Stimulated activated CD4-positive, alpha-beta T cell treated with anti-CD3 and anti-CD28 coated beads, Interleukin-2, amount 100 ng/mL, for 4 hours (primary cell): ENCODE measurements at places on chromosomes 2 and 18.

DNA sequence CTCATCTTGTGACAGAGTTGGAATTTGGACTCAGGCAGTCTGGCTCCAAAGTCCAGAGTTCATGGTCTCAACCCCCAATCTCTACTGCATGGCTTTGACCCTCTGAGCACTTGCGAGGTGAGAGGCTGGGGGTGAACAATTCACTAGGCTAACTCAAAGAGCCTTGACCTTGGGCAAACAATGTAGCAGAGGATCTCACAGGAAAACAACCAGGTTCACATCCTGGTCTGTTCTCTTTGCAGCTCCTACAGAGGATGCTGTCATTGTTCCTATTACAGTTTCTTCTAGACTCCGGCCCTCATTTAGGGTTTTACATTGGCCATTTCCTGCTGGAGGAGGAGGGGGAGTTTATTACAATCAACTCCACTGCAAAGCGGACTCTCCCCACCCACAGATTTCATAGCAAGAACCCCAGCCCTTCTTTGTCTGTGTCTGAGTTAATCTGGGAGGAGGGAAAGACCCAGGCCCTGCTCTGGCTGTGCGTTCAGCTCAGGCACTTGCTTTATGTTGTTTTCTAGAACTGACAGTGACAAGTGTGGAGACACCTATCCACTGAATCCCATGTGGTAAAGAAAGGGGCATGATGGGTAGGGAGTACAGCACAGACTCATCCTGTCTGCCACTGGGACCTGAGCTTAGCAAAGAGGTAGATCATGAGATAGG lies 101.6 kb downstream of the LBH start:
- peak; percentile 46 for DNase-seq

DNA sequence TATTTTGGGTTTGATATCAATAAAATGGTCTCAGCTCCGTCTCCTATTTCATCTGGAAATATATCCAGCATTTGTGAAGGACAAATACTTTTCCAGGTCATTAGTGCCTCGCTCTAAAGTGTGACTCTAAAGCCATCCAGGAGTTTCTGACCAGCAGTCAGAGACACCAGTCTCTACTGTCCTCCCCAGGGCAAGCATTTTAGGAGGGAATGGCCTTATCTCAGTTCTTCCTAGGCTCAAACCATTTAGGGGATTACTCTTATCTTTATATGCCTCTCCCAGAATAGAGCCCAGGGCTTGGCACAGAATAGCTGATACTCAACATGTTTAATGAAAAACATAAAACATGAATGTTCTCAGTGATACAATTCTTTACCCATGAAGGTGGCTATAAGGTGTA lies 187.6 kb downstream of the NAPG start:
- DNase-seq = no peak

DNA sequence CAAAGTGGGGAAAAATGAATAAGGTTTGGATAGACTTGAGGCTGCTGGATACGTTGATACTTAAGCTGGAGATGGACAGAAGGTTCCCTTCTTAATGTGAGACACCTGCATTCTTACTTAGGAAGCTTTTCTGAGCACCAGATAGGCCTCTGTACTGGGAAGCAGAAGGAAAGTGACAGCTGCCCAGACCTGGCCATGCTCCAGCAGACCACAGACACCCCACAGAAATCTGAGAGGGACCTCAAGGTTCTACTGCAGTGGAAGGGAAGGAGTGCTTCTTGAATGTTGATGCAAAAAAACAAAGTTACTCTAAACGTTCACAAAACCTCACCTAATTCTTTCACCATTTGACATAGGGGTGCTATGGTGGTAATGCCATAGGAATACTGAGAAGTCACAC lies 642.1 kb upstream of the ID2 start:
- DNase-seq = no peak

DNA sequence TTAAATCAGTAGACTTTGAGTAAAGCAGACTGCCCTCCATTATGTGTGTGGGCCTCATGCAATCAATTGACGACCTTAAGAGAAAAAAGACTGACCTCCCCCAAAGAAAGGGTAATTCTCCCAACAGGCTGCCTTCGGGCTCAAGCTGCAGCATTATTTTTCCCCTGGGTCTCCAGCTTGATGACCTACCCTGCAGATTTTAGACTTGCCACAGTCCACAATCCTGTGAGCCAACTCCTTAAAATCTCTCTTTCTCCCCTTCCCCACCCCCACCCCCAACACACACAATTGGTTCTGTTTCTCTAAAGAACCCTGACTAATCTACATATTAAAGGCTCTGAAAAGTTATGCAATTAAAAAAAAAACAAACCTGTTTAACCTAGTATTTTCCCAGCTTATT lies 89.4 kb downstream of the RNF152 start:
- DNase-seq = no peak

- no peak for DNase-seq
These were observed 129.1 kb upstream of the LGALSL start for GRCh38 chr2:64324746-64325410.

GRCh38 chr2:64696636-64697035 lies 42.9 kb upstream of the SERTAD2 start:
- DNase-seq = no peak

GRCh38 chr2:240498958-240499260 lies 58.9 kb downstream of the ANKMY1 start:
- DNase-seq = no peak

DNA sequence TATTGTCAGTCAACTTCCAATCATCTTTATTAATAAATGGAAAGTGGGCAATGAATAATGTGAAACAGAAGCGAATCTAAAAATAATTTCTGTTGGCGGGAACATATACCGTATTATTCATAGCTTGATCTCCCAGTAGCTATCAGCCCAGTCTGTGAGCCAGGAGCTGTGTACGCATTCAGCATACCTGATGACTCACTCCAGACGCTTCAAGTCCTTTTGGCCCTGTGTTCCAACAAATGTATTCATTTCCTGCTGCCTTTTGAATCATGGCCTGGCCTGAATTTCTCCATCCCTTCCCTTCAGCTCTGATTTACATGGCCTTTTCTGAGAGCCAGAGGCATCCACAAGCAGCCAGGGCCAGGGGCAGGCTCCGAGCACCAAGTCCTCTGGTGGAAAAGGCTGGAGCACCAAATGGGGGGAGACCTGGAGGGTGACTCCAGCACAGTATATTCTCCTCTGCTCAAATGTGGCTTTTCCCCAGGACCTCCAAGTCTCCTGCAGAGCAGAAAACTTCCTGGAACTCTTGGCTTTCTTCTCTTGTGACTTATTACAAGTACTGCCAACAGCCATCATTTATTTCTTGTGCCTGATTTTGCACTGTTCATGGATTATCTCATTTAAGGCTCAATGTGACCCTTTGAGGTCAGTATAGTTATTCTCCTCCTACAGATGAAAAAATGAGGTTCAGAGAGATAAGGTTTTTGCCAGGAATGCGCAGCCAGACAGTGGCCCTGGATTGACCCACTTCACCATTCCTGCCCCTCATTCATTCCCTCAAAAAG lies 108.7 kb downstream of the EN1 start:
- no peak for DNase-seq

- no peak for DNase-seq
These were observed 980.8 kb downstream of the TSN start for GRCh38 chr2:122736279-122736678.

DNA sequence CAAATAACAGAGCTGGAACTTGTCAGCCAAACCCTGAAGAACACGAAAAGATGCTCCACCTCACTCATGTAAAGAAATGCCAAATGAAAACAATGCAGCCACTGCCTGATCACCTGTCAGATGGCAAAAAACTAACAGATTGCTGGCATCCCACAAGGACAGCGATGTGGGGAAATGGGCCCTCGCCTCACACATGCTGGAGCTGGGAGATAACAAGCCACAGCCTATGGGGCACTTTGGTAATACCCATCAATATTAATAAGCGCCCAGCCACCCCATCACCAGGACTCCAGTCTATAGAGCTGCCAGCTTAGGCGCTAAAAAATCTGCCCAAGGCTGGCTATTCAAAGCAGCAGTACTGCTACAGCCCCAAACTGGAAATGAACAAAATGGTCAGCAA lies 27.0 kb downstream of the TFCP2L1 start:
- no peak for DNase-seq

- no peak for DNase-seq
These were observed 47.8 kb downstream of the ARHGEF4 start for GRCh38 chr2:130884503-130884902.

GRCh38 chr18:74896390-74896991 lies 298.8 kb downstream of the ZNF407 start:
- DNase-seq = peak; percentile 12

- no peak for DNase-seq
These were observed 36.4 kb downstream of the SLC20A1 start for GRCh38 chr2:112682101-112682500.

- DNase-seq = no peak
These were observed 14.1 kb downstream of the CEP68 start for GRCh38 chr2:65070172-65070830.

GRCh38 chr18:78974115-78974761 lies 5.4 kb upstream of the SALL3 start:
- DNase-seq = no peak

- no peak for DNase-seq
These were observed 586.8 kb upstream of the CNTNAP5 start for GRCh38 chr2:123438251-123438650.

DNA sequence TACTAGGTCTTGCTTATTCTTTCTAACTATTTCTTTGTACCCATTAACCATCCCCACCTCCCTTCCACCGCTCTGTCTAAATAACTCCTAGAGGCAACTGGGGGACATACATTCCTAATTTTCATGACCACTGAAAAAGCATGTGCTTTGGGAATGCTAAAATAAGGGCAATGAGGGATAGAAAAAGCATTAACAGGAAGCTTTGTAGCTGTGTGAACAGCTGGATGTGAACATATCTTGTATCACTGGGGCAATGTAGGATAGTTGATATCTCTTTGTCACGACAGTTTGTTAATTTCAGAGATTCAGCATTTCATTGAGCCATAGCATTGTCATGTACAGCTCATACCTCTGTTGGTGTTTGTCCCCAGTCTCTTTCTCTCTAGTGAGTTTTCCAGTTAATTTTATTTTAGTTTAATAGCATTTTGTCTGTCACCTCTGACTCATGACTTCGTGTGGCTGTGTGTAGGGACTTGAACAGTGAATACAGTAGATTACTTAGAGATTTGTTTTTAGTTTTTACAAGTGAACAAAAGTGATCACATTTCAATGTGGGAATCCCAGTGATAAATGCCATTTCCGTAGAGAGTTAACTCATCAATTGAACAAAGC lies 230.3 kb upstream of the NRP2 start:
- no peak for DNase-seq

DNA sequence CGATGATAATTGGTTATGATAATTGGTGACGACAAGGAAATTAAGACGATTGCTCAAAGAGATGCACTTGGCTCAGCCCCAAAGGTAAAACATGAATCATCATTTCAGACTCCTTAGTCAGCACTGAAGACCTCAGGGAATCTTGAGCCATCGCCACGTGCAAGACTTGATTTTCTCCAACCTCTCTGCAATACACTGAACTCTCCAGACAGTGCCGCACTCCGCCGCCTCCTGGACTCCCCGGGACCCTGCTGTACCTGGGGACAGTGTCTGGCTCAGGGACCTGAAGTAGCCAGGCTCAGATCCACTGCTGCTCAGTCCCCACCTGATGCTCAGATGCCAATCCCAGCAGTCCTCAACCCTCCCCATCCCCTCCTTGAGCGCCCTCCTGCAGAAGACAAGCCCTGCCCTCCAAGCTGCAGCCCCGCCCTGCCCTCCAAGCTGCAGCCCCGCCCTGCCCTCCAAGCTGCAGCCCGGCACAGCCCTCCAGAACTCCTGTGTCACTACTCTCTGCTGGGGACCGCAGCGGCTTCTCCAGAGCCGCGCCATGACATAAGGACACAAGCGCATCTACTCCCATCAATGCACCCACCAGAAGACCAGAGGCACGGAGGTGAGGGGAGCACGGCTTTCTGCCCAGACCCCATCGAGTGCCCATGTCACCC lies 1.1 kb downstream of the TMEM18 start:
- DNase-seq = no peak

DNA sequence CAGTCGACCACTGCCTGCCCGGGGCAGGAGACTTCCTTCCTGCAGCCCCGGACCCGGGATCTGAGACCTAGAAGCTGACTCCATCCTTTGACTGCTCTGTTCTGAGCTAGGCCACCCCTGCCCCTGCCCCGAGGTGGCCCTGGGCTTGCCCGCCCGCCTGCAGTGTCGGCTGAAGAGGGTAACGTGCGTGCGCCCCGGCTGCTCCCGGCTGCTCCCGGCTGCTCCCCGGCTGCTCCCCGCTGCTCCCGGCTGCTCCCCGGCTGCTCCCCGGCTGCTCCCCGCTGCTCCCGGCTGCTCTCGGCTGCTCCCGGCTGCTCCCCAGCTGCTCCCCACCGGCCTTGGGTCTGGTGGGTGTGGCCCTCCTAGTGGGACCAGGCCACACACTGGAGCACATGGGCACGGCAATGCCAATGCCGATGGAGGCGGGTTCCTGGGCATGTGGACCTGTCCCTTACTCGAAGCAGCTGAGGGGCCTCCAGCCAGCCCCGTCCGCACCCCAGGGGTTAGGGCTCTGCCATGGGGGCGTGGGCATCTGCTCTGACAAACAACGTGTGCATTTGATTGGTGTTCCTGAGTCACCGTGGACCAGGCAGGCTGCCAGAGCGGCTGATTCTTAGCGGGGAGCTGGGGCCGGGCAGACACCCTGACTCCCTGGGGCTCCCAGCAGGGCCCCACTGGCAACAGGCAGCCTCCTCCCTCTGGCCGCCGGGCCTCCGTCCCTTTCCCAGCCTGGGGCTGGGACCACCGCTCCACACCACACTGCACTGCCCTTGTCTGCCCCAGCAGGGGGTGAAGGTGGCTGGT lies 2.0 kb upstream of the GAL3ST2 start:
- DNase-seq = no peak

DNA sequence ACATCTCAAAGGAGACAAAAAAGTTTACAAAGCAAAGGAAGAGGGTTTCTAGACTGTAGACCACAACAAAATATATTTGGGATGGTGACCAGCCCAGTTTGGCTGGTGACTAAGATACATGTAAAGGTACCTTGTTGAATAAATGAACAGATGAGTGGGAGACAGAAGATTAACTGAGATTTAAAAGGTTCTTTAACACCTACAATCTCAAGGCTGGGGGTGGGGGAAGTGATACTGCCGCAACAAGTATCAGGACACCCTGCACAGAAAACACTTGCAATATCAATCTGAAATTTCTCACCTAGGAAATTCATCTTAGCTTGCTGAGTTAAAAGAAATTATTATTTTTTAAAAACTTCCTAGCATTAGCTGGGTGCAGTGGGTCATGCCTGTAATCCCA lies 8.3 kb downstream of the RNF149 start:
- no peak for DNase-seq

- DNase-seq = no peak
These were observed 163.0 kb upstream of the PXDN start for GRCh38 chr2:1907291-1907690.

- DNase-seq = no peak
These were observed 97.4 kb upstream of the DDX18 start for GRCh38 chr2:117717072-117717471.

DNA sequence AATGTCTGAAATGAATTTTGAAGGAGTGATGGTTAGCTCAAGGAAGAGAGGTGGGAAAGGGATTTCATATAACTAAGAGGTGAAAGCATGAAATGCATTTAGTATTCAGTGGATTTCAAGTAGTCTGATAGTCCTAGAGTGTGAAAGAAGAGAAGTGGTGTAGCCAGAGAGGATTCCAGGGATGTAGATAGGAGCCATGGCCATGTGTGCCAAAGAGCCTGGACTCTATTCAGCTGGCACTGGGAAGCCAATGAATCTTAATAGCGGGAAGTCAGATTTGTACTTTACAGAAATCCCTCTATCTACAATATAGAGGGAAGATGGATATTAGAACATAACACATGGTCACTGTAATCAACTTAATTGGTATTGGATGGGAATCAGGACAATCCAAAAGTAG lies 8.3 kb upstream of the BOLL start:
- DNase-seq = no peak

GRCh38 chr2:3962719-3963118 lies 259.3 kb downstream of the DCDC2C start:
- no peak for DNase-seq

- DNase-seq = no peak
These were observed 256.0 kb upstream of the HNMT start for GRCh38 chr2:137708311-137708710.
